Ammon's horn (tissue), 1 donor: ENCODE measurements at places on chromosomes 7 and 10.

GRCh38 chr10:110404413-110404812, 93.3 kb upstream of the DUSP5 start:
- DNase-seq = no peak

DNA sequence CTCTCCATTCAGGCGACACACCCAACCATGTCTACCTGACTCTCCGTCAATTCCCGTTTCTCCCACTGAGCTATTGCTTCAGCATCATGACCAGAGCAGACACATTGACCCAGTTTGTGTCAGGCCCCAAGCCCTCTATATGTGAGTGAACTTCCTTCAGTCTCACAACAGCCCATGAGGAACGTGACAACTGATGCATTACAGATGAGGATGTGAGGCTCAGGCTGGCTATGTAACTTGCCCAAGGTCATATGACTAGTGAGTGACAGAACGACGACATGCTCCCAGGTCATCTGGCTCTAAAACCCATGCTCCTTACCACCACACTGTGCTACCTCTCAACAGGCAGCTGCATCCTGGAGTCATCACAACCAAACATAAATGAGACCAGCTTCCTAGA, 3.7 kb downstream of the TMEM140 start:
- no peak for DNase-seq

GRCh38 chr7:421136-421991, 98.3 kb downstream of the PDGFA start:
- DNase-seq = no peak

DNA sequence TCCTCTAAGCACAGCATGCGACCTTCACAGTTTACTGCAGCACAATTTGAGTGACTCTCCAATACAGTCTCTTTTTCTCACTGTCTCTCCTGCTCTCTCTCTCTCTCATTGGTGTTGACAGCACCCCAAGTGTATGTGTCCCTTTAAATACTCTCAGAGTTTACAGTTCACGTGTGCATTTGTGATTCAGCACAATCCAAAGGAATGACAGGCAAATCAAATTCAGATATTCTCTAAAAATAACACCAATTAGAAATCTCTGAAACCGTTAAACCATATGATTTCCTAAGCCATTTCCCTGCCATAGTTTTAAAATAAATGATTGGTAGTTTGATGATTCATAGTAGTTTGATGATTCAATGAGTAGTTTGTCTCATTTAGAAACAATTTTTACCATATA, 104.0 kb upstream of the GAD2 start:
- DNase-seq = no peak

DNA sequence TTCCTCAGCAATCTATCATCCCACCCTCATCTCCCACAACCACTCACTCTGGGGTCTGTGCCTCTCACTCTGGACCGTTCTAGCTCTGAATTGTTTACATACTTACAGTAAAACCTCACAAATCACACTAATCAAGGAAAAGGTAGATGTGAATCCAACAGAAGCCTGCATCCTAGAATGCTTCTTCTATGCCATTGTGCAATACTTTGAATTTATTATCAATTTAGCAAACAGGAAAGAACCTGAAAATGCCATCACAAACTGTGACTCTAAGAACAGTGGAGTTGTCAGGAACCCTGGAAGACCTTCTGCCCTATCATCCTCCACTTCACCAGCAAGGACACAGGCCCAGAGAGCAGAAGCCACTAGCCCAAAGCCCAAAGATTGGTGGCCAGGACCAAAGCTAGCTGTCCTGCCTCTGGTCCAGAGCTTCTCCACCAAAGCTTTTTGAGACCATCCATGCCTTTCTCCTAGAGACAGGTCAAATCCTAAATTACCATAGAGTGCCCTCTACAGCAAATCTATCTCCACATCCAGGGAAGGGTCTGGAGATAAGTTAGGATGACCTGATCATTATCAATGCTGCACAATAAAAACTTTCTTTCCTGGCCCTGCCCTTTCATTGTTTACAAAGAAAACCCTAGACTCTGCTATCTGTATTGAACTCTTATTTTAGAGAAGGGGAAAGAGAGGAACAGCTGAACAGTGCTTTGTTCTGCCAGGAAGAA, 2.4 kb downstream of the SORBS1 start:
- DNase-seq = no peak

- DNase-seq = no peak
These were observed 110.9 kb downstream of the BAMBI start for GRCh38 chr10:28788252-28788651.

DNA sequence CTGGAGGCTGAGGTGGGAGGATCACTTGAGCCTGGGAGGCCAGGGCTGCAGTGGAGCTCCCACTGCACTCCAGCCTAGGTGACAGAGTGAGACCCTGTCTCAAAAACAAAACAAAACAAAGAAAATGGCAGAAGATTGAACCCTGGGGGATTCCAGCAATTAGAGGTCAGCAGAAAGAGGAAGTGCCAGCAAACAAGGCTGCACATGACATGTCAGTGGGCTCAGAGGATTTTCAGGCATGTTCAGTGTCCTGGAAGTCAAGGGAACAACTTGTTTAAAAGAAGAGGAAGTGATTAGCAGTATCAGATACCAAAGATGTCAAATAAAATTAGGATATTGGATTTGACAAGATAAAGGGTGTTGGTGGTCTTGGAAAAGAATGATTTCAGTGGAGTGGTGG, 32.3 kb downstream of the RAB18 start:
- DNase-seq = no peak

DNA sequence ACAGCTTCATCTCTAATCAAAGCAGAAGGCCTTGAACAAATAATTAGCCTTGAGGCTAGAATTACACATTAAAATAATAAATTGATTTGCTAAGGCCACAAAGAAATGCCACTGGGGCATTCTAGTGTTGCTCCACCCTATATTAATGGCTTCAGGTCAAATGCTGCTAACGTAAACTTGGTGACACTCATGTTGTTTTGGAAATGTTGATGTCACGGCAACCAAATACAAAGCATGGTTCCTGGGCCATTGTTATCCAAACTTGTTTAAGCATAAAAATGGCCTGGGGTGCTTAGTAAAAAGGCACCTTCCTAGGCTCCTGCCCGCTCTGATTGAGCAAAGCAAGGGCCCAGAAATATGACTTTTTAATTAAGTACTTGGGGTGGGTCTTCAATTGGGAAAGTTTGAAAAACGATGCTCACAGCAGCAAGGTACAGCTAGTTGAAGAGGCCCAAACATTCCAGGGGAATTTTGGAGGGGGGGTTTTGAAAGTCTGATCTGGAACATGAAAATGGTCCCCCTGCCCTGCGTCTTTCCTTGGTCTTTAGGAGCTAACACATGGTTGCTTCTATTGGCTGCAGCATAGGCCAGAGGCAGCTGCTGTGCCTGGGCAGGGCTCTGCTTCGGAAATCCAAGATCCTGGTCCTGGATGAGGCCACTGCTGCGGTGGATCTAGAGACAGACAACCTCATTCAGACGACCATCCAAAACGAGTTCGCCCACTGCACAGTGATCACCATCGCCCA, 67.8 kb downstream of the ABCC2 start:
- no peak for DNase-seq
